Liver (tissue), 10 donors: ENCODE measurements at places on chromosomes 5 and 9. TPM values are rescaled to one million over a fixed set of nuclear protein-coding genes. Genes with fewer than 3 reads are reported as not detected.

DNA sequence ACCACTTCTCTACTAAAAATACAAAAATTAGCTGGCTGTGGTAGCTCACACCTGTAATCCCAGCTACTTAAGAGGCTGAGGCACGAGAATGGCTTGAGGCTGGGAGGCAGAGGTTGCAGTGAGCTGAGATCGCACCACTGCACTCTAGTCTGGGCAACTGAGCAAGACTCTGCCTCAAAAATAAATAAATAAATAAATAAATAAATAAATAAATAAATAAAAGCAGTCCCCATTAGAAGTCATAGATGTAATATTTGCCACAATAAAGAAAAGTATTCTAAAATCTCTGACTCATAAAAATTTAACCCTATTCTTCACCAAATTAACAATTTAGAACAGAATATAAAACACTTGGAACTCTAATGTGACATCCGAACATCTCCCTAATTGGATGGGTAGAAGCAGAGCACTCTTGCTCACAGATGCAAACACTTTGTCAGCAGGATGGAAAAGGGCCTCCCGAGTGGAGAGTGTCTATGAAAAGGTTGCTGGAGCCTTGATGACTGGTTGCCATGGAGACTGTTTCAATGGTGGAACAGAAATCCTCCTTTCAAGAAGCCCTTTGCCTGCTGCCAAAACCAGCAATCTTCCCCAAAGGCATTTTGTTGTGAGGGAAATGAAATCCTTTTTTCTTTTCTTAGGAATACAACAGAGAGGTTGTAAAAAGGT, 38.9 kb upstream of the TRAF1 start:
- H3K27me3 ChIP-seq: no peaks in the 10 kb centered on the region
- no peaks in the 10 kb centered on the region for H3K4me1 ChIP-seq
- DNase-seq: no peak

DNA sequence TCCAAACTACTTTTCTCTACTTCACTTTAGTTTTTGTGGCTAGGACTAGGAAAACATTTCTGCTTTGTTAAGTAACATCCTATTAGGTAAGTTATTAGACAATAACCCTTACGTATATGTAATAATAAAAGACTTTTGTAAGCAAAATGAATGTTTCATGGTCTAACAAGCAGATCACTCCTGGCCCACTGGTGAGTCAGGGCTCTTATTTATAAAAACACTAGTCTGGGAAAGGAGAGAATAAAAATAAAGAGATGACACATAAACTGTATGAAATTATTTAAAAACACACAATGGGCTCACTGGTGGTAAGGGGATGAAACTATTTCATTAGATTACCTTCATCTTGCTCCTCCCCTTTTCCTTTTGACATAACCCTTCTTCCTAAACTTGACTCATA, 2212.2 kb upstream of the ACO1 start:
- H3K4me3 ChIP-seq: no peak overlapping the region
- no peak overlapping the region for H3K27ac ChIP-seq
- DNase-seq: no peak

- H3K4me3 ChIP-seq: no peak overlapping the region
- no peak for DNase-seq
- H3K36me3 ChIP-seq: no peaks in the 10 kb centered on the region
- no peaks in the 10 kb centered on the region for H3K4me1 ChIP-seq
Measured at GRCh38 chr5:7762267-7762666, 88.7 kb downstream of the CFAP90 start.

DNA sequence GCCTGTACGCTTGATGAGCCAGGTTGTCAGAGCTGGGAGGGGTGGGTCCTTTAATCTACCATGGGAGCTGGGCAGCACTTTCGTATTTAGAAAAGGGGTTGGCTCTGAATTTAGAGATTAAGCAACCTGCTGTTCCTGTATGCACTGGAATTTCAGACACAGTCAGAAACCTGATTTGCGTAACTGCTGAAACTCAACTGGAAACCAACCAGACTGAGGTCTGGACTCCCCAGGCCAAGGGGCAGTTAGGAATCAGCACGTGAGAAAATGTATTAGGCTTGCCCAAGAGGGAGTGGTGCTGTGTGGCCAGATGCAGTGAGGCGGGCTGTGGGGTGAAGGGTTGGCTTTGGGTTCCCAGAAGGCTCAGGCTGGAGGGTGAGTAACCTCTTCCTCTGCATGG, 235.0 kb downstream of the GOLPH3 start:
- H3K36me3 ChIP-seq: no peaks in the 10 kb centered on the region
- no peaks in the 10 kb centered on the region for H3K4me1 ChIP-seq
- H3K27ac ChIP-seq: no peak overlapping the region
- no peak for DNase-seq
- H3K27me3 ChIP-seq: no peaks in the 10 kb centered on the region

- no peaks in the 10 kb centered on the region for H3K36me3 ChIP-seq
- peak overlapping the region; percentile 32 for H3K27ac ChIP-seq
- no peaks in the 10 kb centered on the region for H3K27me3 ChIP-seq
- DNase-seq: peak; percentile 83
- peaks cover 52% of the 10 kb centered on the region for H3K4me1 ChIP-seq
Measured at GRCh38 chr9:136488247-136489214, 5.7 kb upstream of the SEC16A start.

DNA sequence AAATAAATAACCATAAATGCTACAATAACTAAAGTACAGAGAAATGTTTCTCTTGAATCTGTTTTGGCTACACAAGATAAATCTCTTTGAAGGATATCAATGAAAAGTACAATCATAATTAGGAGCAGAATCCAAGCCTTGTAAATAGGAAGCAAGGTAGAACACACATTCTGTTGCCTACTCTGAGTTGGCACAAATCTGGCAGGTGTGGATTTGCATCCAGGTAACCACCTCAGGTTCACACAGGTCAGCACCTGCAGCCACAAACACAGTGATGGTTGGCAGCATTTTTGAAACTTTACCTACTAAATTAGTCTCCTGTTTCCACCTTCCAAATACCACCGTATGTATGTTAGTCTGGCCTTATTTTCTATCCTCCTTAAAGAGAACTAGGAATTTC, 105.3 kb upstream of the PIK3R1 start:
- H3K36me3 ChIP-seq: no peaks in the 10 kb centered on the region
- no peak overlapping the region for H3K27ac ChIP-seq
- no peak for DNase-seq

- peaks cover 19% of the 10 kb centered on the region for H3K27me3 ChIP-seq
- no peaks in the 10 kb centered on the region for H3K4me1 ChIP-seq
- DNase-seq: no peak
Measured at GRCh38 chr5:181063514-181063913, 23.4 kb downstream of the BTNL9 start.

- DNase-seq: no peak
- no peaks in the 10 kb centered on the region for H3K36me3 ChIP-seq
- H3K4me1 ChIP-seq: peaks cover 5% of the 10 kb centered on the region
Measured at GRCh38 chr9:120931231-120932085, 4.9 kb upstream of the TRAF1 start.

GRCh38 chr9:35618854-35619799, 914 bp upstream of the CD72 start:
- no peak overlapping the region for H3K4me3 ChIP-seq
- no peak overlapping the region for H3K27ac ChIP-seq
- H3K4me1 ChIP-seq: no peaks in the 10 kb centered on the region
- H3K36me3 ChIP-seq: no peaks in the 10 kb centered on the region
- H3K27me3 ChIP-seq: peaks cover 8% of the 10 kb centered on the region
- no peak for DNase-seq

DNA sequence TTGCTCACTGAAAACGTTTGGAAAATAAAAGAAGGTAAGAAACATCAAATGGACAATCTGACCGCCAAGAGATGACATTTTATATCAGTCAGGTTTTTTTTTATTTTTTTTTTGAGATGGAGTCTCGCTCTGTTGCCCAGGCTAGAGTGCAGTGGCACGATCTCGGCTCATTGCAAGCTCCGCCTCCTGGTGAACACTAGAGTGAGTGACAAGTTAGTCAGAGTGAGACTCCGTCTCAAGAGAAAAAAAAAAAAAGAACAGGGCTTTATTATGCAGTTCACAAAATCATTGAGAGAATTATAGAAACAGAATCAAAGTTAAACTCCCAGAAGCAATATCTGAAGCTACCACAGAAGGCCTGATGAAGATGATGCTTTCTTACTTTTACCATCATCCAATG, 70.1 kb downstream of the DTWD2 start:
- no peak overlapping the region for H3K4me3 ChIP-seq
- no peaks in the 10 kb centered on the region for H3K27me3 ChIP-seq
- no peaks in the 10 kb centered on the region for H3K36me3 ChIP-seq
- no peak for DNase-seq
- H3K27ac ChIP-seq: no peak overlapping the region

GRCh38 chr9:113568081-113568435, 104.5 kb downstream of the RGS3 start:
- H3K27ac ChIP-seq: no peak overlapping the region
- H3K36me3 ChIP-seq: no peaks in the 10 kb centered on the region
- H3K27me3 ChIP-seq: no peaks in the 10 kb centered on the region
- no peak overlapping the region for H3K4me3 ChIP-seq

GRCh38 chr5:103473725-103474124, 88.9 kb downstream of the NUDT12 start:
- no peaks in the 10 kb centered on the region for H3K4me1 ChIP-seq
- no peak overlapping the region for H3K27ac ChIP-seq
- no peak for DNase-seq
- H3K36me3 ChIP-seq: no peaks in the 10 kb centered on the region

GRCh38 chr5:228886-229285, 10.8 kb downstream of the SDHA start:
- no peak overlapping the region for H3K4me3 ChIP-seq
- H3K36me3 ChIP-seq: peaks cover 21% of the 10 kb centered on the region
- H3K4me1 ChIP-seq: no peaks in the 10 kb centered on the region
- DNase-seq: no peak

Gene OR13C2
- not detected for total RNA-seq

Gene PRELID2
- 5.1 TPM for total RNA-seq

Gene EGFLAM
- 4.9 TPM for total RNA-seq

Gene ZNF300
- 0.59 TPM for total RNA-seq

Gene PHF24
- total RNA-seq: 0.05 TPM

Gene LECT2
- 93.8 TPM for total RNA-seq

Gene HMMR
- 48.5 TPM for total RNA-seq

Gene CARD9
- total RNA-seq: 5.3 TPM
